Endothelial cell (in vitro differentiated cells): ENCODE measurements at places on chromosomes 5 and 9. TPM values are rescaled to one million over a fixed set of nuclear protein-coding genes. Genes with fewer than 3 reads are reported as not detected.

Gene NSG2
- total RNA-seq: not detected

Gene MYOZ3
- 12.0 TPM for total RNA-seq

Gene CFAP157
- 0.85 TPM for total RNA-seq

Gene PCA3
- 0.62 TPM for total RNA-seq

Gene CERCAM
- total RNA-seq: 27.9 TPM

Gene GABRA1
- total RNA-seq: not detected

Gene CEL
- 4.2 TPM for total RNA-seq

Gene FRRS1L
- total RNA-seq: 0.03 TPM

Gene ERCC6L2
- total RNA-seq: 40.5 TPM

Gene TAL2
- 3.5 TPM for total RNA-seq

Gene AGXT2
- total RNA-seq: not detected

Gene TIMD4
- total RNA-seq: not detected

Gene SLC36A3
- not detected for total RNA-seq

Gene COL27A1
- total RNA-seq: 61.4 TPM

Gene FANCG
- total RNA-seq: 41.4 TPM

Gene PTGES
- total RNA-seq: 0.15 TPM

Gene KLHL3
- 200 TPM for total RNA-seq

Gene SLC6A7
- not detected for total RNA-seq

Gene SH3GL2
- 1.6 TPM for total RNA-seq

Gene ATP10B
- total RNA-seq: not detected

Gene STPG3
- not detected for total RNA-seq

Gene FAM81B
- 1.2 TPM for total RNA-seq

Gene TEK
- total RNA-seq: 448 TPM

Gene LVRN
- total RNA-seq: 1.3 TPM

Gene SPATA6L
- 6.7 TPM for total RNA-seq

Gene PCDHB14
- total RNA-seq: 8.4 TPM

Gene SNCAIP
- total RNA-seq: 254 TPM

Gene C5orf15
- 35.5 TPM for total RNA-seq

Gene AOPEP
- total RNA-seq: 22.1 TPM

Gene KLF4
- 16.4 TPM for total RNA-seq

Gene IL7R
- 0.54 TPM for total RNA-seq

Gene LRRC8A
- total RNA-seq: 54.3 TPM

Gene PDCD1LG2
- total RNA-seq: not detected

Gene CDKN2B-AS1
- total RNA-seq: 0.36 TPM

Gene SOHLH1
- total RNA-seq: 0.18 TPM
